ENCODE measurements at places on chromosomes 1 and 21.

DNA sequence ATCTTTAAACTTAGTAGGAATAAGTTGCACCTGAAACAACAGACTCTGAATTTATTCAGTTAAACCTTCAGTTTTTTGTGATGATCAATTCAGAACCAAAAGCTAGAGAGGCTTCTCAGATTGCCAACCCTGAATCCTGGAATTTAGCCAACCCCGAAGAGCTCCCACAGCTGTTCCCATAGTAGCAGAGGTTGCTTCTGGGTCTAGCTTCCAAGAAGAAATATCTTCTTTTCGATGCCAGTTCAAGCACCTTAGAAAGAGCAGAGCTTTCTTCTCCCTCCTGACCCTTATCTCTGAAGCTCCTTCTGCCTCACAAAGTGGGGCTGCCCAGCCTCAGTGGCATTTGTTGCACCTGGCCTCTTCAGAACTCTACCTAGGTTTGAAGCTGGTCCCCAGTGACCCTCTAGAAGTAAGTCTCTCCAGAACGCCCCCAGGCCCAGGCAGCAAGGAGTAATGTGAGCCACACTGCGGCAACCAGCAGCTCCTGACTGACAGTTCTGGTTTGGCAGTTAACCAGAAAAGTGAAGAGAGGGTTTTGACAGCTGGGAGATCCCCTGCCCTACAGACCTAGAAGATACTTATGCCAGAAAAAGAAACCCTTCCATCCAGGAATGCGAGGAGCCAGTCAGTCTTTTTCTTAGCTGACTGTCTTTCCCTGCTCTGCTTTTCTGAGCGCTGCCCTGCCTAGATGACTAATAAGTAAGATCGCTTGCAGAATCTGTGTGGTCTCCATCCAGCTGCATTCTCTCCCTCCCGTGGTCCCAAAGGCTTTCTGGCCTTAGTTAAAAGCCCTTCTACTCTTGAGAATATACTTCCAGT lies 165.9 kb downstream of the ADGRL4 start:
- no peak for DNase-seq

DNA sequence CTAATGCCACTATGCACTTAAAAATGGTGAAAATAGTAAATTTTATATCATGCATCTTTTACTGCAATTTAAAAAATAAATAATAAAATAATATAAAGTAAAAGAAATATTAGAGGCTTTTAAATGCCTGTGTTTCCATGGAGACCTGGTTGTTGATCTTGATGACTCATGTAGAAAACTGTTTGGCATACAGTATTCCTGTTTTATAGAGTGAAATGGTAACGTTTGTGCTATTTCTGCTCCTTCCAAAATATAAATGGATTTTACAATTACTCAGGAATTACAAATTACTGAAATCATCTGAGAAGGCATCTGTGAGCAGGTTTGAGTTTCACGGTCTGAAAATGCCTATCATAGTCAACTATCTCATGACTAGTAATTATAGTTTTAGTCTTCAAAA lies 98.4 kb upstream of the USP25 start:
- no peak for DNase-seq

- DNase-seq = no peak
Observed at GRCh38 chr1:8463144-8463927, 145.4 kb downstream of the SLC45A1 start.

DNA sequence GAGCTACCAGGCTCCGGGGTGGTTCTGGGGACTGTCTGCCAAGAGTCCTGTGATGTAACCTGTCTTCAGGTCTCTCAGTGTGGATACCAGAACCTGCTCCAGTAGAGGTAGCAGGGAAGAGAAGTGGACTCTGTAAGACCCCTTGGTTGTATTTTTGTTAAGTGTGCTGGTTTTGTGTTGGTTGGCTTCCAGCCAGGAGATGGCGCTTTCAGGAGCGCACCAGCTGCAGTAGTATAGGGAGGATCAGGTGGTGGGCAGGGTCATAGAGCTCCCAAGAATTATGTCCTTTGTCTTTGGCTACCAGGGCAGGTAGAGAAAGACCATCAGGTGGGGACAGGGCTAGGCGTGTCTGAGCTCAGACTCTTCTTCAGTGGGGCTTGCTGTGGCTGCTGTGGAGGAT lies 1147.2 kb upstream of the ADGRL4 start:
- DNase-seq = no peak

DNA sequence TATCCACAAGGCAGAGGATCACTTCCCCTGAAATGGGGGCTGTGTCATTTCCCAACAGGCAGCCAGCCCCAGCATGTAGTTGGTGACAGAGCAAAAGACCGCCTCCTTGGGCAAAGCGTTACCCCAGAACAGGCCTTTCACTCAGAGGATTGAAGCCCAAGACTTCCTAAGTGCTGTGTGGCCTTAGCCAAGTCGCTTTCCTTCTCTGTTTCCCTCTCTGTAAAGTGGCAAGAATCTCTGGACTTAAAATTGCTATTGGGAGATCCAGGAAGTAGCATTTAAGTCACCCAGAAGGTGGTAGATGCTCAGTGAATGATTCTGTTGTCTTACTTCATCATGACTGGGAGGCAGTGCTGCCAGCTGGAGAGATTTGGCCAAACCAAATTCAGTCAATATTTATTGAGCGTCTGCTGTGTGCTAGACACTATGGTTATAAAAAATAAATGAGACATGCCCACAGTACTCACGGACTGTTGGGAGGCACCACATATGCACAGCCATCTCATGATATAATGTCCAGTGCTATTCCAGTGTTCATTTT lies 35.3 kb downstream of the NIPAL3 start:
- DNase-seq = no peak

DNA sequence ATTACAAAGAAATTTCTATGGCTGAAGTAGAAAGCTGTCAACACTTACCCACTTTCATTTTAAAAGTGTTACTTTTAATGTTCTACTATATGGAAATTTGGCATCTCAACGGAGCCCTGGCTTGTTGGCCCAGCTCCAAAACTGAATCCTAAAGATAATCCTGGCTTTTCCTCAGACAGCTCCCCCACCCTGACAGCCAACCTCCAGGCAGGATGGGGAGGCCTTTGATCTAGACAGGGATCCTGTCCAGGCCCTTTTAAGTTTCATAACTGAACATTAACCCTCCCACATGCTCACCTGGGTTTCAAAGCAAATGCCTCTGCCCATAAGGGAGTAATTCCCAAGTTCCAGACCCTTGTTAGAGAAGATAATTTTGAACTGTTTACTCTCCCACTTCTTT lies 99.3 kb upstream of the RALGPS2 start:
- DNase-seq = no peak

DNA sequence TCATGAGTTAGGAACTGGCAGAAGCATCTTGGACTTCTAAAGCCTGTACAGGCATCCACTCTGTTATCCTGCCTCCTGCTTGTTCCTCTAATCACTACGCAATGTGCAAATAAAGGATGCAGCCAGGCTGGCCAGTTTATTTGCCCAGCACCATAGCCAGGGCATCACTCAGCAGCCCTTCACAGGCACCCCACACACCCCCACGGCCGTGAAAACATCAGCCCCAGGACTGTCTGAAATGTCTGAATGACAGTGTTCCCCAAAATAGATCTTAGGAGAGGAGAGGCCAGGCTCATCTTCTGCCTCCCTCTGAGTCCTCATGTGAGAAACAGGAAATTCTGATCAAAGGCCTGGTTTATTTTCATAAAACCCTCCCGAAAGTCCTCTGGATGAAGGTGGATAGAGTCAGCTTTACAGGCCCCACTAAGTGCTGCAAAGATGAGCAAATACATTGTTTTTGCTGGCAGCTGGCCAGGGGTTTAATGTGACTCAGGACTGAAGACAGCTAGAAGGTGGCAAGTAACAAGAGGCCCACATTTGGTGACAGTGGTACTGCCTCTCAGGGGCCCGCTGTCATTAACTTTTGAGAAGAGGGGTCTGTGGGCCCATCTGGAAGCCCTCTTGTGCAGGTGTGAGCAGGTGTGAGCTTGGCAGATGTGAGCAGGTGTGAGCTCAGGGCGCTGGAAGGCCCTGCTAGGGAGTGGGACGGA lies 32.9 kb downstream of the GRHL3 start:
- DNase-seq = no peak

- DNase-seq = no peak
Observed at GRCh38 chr1:67832737-67833601, at the start of gene GNG12. Gene GNG12, minus strand, starts transcription at chr1:67833467. Its CDS starts 125,781 bp downstream, at chr1:67707686.

GRCh38 chr1:41917835-41918449 lies 780 bp downstream of the HIVEP3 start:
- DNase-seq = no peak

DNA sequence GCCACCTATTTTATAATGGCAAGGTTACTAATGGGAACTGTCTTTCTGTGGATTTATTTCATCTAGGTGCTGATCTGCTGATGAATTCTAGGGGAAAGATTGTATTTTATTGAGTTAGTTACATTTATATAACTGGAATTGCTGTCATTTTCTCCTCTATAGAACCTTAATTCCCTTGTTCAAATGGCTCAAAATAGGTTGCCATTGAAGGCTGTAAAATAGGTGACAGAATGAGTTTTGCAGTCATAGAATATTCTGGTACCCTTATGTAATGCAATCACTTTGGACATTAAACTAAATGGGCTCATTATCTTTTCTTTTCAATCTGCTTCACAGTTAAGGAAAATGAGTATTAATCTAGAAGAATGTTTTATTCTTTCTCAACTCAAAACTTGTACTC lies 131.0 kb downstream of the CTH start:
- DNase-seq = no peak

- DNase-seq = no peak
Observed at GRCh38 chr1:61081686-61082310, 563 bp upstream of the NFIA start.

- no peak for DNase-seq
Observed at GRCh38 chr21:41600116-41600515, 92.2 kb upstream of the TMPRSS2 start.
